ENCODE measurements at places on chromosomes 12 and 14.
A peak's percentile ranks its signal among the peaks of the same experiment; 100 is the strongest.

- no peak for DNase-seq
These were observed 274.1 kb downstream of the PCNX1 start for GRCh38 chr14:71181215-71182003.

GRCh38 chr12:112317481-112317880 is 64.8 kb downstream of the HECTD4 start:
- DNase-seq: no peak

DNA sequence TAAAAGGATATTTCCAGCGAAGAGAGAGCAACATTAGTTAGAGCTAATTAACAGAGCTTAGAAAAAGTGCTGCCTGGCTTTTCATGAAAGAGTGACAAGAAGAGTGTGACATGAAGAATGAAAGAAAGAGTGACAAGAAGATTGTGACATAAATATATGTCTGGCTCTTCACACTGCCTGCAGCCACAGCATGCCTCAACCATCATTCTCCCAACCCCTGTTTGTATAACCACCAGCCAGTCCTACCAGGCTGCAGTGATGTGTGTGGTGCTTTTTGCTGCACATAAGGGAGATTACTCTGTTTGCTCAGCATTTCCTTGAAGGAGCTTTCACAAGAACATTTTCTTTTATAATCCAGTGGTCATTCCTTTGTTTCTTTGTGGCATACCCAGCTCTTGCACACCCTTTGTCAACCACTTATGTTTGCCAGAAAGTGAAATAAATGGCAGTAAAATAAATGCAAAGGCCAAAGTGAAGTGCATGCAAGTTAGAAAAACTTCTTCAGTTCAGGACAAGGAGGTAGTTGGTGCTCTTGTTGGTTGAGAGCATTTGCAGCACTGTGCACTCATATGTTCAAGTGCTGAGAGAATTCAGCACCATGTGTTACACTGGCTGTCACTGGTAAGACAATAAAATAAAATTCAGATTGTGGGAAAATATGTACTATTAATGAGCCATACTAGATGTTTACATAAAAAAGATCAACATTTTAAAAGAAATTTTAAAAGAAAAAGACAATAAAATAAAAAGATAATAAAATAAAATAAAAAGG is 50.6 kb downstream of the KIF21A start:
- DNase-seq: no peak

DNA sequence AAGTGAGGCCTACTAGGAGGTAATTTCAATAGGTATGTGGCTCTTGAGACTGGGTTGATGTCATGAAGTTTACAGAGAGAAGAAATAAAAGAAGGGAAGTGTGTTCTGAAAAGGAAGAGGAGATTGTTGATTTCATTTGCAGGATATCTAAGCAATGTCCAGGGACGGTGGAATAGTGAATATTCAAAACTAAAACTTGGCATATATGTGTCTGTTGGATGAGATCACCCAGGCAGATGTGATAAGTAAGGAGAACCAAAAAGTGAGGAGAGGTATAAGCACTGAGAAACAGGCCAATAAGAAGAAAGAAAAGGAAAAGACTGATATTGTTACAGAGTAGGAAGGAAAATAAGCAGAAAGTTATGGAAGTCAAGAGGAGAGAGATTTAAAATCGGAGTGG is 255.6 kb downstream of the PDZRN4 start:
- DNase-seq: no peak

DNA sequence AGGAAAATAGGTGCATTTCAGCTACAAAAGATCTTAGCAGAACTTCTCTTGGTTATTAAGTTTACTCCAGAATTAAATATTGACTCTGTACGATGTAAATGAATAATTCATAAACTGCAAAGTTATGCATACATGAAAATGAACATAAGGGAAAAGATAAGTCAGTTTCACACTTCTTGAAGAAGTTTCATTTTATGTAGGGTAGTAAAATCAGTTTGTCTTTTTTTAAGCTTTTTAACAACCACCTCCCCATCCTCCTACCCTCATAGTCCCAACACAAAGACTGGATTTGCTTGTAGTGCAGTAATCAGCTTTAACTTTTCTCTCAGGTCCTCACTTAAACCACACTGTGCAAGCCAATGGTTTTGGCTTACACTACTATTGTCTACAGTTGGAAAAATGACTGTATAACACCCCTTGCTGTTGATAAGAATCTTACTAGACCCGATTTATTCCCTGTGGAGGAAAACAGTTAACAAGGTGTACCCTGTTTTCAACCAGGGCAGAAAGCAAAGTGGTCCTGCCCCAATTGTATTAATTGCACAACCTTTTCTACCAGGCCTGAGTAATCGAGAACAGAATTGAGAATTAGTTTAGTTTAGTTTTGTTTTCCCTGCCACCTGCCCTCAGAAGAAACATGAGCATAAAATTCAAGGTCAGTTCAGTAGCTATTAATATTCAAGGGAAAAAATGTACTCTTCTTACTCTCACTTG is 44.1 kb downstream of the NIN start:
- no peak for DNase-seq

DNA sequence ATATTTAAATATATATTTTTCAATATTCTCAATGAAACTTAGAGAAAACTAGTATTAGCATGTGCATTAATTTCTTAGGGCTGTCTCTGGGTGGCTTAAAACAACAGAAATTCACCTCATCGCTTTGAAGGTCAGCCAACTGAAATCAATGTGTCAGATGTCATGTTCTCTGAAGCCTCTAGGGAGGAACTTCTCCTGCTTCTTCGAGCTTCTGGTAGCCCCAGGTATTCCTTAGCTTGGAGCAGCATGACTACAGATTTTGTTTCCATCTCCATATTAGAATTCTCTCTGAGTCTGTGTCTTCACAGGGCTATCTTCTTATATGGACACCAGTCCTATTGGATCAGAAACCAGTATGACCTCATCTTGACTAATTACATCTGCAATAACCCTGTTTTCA is 221.5 kb downstream of the PDZRN4 start:
- DNase-seq: no peak

DNA sequence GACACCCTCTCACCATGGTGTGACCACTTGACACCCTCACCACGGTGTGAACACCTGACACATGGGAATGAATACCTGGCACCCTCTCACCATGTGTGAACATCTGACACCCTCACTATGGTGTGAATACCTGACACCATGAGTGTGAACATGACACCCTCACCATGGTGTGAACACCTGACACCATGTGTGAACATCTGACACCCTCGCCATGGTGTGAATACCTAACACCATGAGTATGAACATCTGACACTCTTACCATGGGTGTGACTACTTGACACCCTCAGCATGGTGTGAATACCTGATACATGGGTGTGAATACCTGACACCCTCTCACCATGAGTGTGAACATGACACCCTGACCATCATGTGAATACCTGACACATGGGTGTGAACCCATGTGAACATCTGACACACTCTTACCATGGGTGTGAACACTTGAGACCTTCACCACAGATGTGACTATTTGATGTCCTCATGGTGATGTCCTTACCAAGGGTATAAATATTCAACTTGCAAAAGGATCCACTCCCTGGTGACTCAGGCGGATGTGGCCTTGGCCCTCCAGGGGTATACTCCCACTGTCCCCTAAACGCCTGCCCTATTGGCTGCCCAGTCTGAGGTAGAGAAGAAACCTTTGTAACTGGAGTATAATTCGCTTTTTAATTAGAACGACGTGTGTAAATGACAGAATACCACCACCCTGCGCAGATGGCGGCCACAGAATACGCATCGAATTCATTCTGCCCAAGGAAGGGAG is 29.1 kb downstream of the RFLNA start:
- DNase-seq: no peak

GRCh38 chr12:76183459-76184186 is 99.1 kb upstream of the NAP1L1 start:
- peak; percentile 67 for DNase-seq

DNA sequence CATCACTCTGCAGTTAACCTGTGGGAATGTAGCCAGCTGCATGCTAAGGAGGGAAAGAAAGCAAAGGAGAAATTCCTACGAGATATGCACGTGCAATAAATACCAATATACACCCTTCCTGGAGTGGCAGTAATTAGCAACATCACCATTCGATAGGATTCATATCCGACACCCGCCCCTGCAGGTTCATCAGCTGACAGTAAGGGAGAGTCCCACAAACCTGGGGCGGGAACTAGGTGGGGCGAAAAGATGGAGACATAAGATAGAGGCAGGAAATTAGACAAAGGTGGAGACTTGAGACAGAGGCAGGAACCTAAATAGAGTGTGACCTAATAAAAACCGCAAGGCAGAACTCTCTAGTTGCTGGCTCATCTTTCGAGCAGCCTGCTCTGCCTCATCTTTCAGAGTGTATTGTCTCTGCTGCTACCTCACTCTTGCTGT is 51.6 kb downstream of the PLEKHG3 start:
- DNase-seq: peak; percentile 55

GRCh38 chr12:9649532-9649940 is 20.0 kb upstream of the CLEC2D start:
- peak; percentile 76 for DNase-seq

DNA sequence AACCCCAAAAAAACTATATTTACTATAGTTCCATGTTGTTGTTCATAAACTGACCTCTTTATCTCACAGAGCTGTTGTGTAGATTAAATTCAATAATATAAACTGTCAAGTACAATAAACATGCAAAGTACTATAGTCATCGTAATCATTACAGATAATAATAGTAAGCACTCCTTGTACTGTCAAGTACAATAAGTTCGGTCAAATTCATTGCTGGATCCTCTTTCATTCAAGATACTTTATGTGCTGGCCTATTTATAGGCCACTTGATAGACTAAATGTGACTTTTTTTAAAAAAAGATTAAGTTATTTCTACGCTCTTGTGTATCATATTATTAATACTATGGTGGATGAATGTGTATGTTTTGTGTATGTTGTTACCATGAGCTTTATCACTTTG is 39.2 kb upstream of the KCNJ8 start:
- DNase-seq: no peak

DNA sequence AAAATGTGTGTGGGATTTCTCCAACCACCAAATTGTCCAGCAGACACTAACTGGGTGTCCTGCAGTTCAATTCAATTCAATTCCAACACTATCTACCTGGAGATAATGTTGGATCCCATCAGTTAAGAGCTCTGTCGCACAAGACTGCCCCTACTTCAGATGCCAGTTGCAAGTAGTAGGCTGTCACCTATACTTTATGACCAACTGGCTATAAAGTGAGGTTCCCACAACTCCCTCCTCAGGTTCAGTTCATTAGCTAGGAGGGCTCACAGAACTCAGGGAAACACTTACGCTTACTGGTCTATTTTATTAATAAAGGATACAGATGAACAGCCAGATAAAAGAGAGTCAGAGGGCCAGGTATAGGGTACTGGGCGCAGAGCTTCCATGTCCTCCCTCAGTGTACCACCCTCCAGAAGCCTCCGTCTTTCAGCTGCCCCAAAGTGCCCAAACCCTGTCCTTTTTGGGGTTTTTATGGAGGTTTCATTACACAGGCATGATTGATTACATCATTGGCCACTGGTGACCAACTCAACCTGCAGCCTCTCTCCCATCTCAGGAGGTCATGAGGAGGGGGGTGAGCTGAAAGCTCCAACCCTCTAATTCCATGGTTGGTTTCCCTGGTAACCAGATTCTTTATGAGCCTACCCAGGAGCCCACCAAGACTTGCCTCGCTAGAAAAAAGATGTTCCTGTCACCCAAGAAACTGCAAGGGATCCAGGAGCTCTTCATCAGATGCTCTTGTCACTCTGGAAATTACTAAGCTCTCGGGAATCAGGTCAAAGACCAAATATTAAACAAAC is 7.5 kb upstream of the SERPINA5 start:
- DNase-seq: no peak

- DNase-seq: no peak
These were observed 4.9 kb downstream of the RHOJ start for GRCh38 chr14:63209160-63209559.

- DNase-seq: peak; percentile 76
These were observed 341.0 kb upstream of the FKBP4 start for GRCh38 chr12:2453761-2454090.

GRCh38 chr12:1305791-1306500 is 288.4 kb downstream of the FBXL14 start:
- no peak for DNase-seq

DNA sequence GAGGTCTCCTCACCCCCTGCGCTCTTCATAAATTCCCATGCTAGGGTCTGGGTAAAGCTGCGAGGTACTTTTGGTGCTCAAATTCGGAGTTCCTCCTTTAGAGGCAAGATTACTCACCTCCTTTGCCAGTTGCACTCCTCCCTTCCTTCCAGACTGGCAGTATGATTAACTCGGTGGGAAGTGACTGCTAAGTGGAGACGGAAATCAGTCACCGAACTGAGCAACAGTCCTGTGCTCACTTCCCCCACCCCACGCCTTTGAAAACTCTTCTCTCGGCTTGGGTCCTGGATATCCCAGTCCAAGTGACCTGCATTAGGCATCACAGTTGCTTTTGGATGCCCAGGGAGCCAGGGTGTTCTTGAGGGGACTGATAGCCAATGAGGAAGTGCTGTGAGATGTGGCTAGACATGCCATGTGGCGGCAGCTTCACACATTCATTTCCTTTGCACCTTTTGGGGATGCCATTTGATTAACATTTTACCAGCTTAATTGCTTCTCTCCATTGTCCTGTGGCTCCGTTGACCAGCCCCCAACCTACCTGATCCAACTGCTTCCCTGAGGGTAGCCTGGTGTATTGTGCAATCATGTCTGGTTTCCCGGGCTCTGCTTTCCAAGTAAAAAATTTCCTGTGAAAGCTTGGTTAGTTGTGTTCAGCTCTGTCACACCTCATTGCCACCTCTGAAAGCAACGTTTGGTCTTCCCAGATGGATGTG is 840 bp downstream of the PNP start:
- peak; percentile 81 for DNase-seq

- no peak for DNase-seq
These were observed at the start of gene HHIPL1 for GRCh38 chr14:99644723-99645544. Gene HHIPL1, plus strand, starts transcription at chr14:99645129. Its CDS starts 79 bp downstream, at chr14:99645208.

DNA sequence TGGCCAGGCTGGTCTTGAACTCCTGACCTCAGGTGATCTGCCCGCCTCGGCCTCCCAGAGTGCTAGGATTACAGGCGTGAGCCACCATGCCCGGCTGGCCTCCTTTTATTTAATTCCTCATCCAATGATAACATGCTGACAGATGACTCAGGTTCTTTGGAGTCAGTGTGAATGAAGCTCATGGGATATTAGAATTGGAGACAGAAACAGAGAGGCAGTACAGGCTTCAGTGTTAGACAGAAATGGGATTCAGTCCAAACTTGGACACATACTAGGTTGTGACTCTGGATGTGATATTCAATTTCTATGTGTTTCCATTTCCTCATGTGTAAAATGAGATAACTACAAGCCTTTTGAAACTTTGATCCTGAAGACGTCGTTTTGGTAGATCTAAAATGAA is 47.3 kb downstream of the PDE3A start:
- DNase-seq: no peak

DNA sequence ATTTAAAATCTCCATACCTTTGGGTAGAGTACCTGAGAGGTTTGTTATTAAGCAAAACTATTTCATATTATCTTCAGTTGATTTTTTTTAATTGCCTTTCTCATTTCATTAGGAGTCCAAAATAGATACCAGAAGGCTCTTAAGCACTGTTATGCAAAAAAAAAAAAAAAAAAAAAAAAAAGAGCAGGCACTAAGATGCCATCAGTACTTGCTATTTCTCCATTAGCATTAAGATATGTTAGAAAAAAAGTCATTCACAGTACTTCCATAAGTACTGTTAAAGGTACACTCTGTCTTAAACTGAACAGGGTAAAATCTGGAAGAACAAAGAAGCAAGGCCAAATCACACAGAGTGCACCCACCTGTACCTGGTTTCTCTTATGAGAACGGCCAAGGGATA is 57.2 kb downstream of the SETD3 start:
- DNase-seq: no peak

Measured in HL-60 (cell line).